ENCODE measurements at places on chromosomes 12 and 14. TPM values are rescaled to one million over a fixed set of nuclear protein-coding genes. Genes with fewer than 3 reads are reported as not detected.

DNA sequence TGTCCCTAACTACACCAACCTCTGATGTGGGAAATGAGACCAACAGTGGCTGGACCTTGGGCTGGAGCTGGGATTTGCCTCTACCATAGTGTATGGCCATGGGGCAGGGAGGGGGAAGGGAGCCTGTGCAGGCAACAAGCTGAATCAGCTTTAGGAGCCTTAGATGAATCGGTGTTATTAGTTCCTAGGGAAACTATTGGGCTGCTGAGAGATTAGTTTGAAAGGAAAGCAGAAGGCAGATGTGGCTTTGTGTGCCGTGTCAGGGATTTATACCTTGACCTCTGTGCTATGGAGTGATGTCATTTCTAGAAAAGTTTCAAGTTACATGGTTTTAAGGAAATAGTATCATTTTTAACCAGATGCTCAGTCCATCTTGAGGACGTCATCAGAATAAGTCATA is 19.5 kb upstream of the GAS2L3 start:
- DNase-seq: peak; percentile 6

GRCh38 chr14:97299661-97300060 is 502.5 kb downstream of the VRK1 start:
- no peak for DNase-seq

DNA sequence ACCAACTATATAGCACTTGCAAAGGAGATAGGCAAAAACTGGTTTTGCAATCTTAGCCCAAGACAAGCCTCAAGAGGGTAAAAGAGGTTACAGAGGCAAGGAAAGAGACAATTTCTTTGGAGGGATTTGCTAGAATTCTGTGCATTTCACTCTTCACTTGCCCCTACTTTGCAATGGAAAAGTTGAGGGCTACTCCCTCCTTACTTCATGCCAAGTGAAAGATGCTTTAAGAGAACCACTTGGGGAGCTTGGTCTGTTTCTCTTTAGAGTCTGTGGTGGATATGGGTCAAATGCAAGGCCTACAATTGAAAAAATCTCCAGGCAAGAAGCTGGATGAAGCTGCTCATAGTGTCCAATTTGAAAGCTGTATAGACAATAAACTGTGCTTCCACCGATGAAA is 167.7 kb upstream of the DIO2 start:
- DNase-seq: no peak

DNA sequence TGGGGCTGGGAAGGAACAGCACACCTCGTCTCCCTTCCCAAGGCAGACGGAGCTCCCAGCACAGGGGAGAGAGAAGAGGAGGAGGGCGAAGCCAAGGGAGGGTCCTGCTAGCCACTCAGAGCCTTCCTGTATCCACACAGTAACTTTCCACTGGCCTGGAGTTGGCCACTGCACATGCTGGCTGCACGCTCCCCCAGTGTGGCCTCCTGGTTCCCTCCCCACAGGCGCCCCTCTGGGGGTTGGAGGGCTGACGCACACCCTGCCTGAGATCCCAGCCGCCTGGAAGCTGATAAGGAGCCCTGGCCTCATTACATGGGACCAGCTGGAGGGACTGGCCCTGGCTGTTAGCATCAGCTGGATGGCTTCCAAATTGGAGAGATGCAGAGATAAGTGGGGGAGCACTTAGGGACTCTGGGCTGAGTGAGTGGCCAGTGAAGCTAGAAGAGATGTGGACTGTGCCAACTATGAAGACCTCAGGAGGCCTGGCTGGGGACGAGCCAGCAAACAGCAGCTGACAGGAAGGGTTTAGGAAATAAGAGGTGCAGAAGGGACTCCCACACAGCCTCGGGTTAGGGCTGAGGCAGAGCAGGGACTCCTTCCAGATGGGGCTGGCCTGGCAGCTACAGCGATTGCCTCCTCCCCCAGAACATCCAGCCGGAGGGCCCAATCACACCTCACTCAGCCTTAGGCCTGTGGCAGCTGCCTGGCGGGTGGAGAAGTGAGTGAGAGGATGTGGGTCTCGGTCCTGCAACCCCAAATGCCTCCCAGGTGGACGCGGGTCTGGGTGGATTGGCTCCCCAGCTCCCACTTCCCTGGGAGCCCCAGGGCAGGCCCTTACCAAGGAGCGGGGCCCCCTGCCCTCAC is 26.3 kb upstream of the BCDIN3D start:
- DNase-seq: peak; percentile 97

DNA sequence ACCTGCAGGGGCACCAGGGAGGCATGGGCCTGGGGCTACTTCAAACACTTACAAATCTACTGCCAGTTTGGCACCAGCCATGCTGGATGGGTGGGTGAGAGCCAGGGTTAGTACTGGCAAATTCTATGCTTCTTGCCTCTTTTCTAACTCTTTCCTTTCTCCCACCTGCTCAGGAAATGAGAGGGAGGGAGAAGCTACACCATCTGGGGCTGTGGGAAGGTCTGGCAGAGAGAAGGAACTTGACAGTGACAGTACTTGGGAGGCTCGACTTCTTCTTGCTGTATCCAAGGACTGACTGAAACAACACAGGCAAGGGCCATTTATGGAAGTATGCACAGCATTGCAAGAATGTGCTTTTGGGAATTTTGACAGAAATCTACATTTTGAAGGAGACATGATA is 149.6 kb upstream of the DYRK2 start:
- DNase-seq: no peak

- peak; percentile 2 for DNase-seq
Observed at GRCh38 chr14:67319142-67319541, 40.5 kb downstream of the ATP6V1D start.

GRCh38 chr12:119176267-119177055 is 2.3 kb upstream of the HSPB8 start:
- DNase-seq: peak; percentile 96

TAS2R9 gene
- total RNA-seq: not detected

CRIP2 gene
- 202 TPM for total RNA-seq

ELK3 gene
- total RNA-seq: 34.3 TPM

KLRD1 gene
- total RNA-seq: 0.31 TPM

FOXM1 gene
- total RNA-seq: 6.8 TPM

EPYC gene
- not detected for total RNA-seq
